HFFc6 (cell line): ENCODE measurements at places on chromosomes 1 and 21. TPM values are rescaled to one million over a fixed set of nuclear protein-coding genes. Genes with fewer than 3 reads are reported as not detected.

DENND2C gene
- 1.6 and 1.8 TPM in 2 replicates for total RNA-seq

DNA sequence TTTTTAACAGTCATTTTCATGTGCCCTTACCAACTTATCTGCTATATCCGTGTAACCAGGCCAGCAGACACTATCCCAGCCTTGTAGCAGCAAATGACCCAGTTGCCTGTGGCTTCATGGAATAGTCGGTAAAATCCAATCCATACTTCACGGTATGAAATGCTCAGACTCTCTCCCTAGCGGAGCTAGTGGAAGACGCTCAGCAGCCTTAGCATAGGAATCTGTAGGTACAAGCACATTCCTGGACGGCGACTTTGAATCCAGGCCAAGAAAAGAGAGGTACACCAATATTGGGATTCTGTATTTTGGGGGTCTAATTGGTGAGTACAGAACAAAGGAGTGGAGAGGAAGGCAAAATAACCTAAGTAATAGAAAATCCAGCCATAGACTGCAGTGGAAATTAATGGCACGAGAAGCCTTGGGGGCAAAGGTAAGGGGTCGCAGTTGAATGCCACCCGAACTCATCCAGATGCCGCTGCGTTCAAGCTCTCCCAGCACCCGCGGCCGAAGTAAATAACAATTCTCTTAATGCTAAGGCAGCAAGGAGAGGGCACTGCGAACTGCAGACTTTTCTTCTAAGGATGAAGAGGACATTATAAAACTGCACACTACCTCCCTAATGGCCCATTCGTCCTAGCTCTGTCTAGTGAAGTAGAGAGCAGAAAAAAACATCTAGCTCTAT is 17.7 kb upstream of the TBX15 start:
- DNase-seq = no peak

GRCh38 chr1:242005866-242006535 is 7.1 kb upstream of the MAP1LC3C start:
- peak; percentile 58 for DNase-seq

- no peak for DNase-seq
Measured at GRCh38 chr1:21956720-21957552, 19.8 kb upstream of the HSPG2 start.

SLC25A34 gene
- total RNA-seq = 0.11 to 0.40 TPM (median 0.26 TPM) in 3 replicates
